Upper lobe of left lung (tissue), 6 donors: ENCODE measurements at places on chromosomes 7 and 10. TPM values are rescaled to one million over a fixed set of nuclear protein-coding genes. Genes with fewer than 3 reads are reported as not detected.

DNA sequence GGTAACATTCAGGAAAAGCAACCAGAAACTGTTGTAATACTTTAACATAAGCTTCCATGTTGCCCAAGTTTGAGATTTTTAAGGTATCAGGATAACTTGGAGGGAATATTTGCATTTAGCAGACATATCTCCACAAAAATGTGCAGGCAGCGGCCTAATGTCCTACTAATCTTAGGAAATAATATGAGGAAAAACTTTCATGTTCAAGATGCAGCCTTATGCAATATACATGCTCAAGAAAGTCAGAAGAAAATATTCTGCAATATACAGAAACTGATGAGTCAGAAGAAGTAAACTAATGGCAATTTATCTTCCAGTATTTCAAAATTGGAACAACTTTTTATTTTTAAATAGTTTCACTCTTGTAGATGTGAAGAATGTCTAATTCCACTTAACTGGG lies 463.2 kb upstream of the C7orf33 start:
- H3K4me1 ChIP-seq, result no peaks in the 10 kb centered on the region
- H3K36me3 ChIP-seq, result no peaks in the 10 kb centered on the region
- H3K27ac ChIP-seq, result no peak overlapping the region
- H3K4me3 ChIP-seq, result no peak overlapping the region
- no peaks in the 10 kb centered on the region for H3K27me3 ChIP-seq
- no peak for DNase-seq

DNA sequence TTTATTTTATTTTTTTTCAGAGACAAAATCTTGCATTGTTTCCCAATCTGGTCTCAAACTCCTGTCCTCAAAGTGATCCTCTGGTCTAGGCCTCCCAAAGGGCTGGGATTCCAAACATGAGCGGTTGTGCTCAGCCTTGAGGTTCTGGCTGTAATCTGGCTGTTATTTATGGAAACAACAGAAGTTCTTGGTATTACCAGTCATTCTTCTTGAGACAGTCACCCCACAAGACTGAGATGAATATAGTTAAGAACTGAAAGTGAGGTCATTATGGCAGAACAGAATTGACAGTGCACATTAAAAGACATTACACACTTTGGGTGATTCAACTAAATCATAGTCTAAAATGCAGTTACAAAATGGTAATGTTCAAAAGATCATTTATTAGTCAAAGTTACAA lies 719.5 kb downstream of the ZWINT start:
- no peak overlapping the region for H3K27ac ChIP-seq
- H3K36me3 ChIP-seq, result no peaks in the 10 kb centered on the region
- H3K4me1 ChIP-seq, result no peaks in the 10 kb centered on the region
- H3K27me3 ChIP-seq, result no peaks in the 10 kb centered on the region
- H3K4me3 ChIP-seq, result no peak overlapping the region

DNA sequence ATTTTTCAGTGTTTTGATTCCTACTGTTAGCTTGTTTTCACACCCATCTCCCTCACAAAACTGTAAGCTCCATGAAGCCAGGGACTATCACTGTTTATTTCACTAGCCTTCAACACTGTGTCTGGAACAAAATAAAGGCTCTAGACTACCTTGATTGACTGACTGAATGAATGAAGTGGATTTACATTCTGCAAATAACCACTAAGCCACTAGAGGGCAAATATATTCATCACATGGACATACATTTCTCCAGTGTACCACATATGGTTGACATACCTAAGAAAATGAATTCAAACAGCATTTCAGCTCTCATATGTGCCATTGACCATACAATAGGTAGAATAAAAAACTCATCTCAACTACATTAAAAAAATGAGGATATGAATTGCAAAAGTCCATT lies 185.9 kb downstream of the RAB11FIP2 start:
- no peaks in the 10 kb centered on the region for H3K27me3 ChIP-seq
- H3K4me3 ChIP-seq, result no peak overlapping the region
- no peak overlapping the region for H3K27ac ChIP-seq
- H3K4me1 ChIP-seq, result no peaks in the 10 kb centered on the region
- no peak for DNase-seq
- no peaks in the 10 kb centered on the region for H3K36me3 ChIP-seq

GRCh38 chr7:54336800-54337199 lies 205.4 kb upstream of the VSTM2A start:
- no peak overlapping the region for H3K4me3 ChIP-seq
- H3K27ac ChIP-seq, result no peak overlapping the region
- no peaks in the 10 kb centered on the region for H3K4me1 ChIP-seq
- no peak for DNase-seq
- H3K36me3 ChIP-seq, result no peaks in the 10 kb centered on the region

GRCh38 chr7:151700586-151701165 lies 176.2 kb downstream of the PRKAG2 start:
- H3K4me1 ChIP-seq, result peaks cover 16% of the 10 kb centered on the region
- no peak overlapping the region for H3K27ac ChIP-seq
- no peak overlapping the region for H3K4me3 ChIP-seq
- no peak for DNase-seq
- no peaks in the 10 kb centered on the region for H3K27me3 ChIP-seq

- H3K4me1 ChIP-seq, result no peaks in the 10 kb centered on the region
- no peak overlapping the region for H3K27ac ChIP-seq
- no peaks in the 10 kb centered on the region for H3K36me3 ChIP-seq
- H3K4me3 ChIP-seq, result no peak overlapping the region
Observed at GRCh38 chr7:67743501-67743900, 746.9 kb downstream of the TYW1 start.

DNA sequence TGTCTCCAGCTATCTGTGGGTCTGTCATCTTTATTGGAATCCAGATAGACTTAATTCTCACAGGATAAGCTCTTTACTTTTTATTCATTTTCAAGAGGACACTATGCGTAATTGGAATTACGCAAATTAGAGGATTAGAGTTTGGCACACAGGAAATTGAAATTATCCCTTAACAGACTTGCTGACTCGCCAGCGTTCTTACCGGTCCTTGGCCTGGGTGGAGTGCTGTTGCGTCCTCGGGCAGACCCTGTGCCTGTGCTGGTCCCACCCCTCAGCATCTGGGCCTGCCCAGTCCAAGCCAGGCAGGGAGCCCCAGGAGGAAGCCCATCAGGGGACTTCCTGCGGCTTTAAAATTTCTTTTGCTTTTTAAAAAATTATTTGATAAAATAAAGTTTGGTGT lies 101.8 kb downstream of the MKI67 start:
- H3K4me1 ChIP-seq, result no peaks in the 10 kb centered on the region
- DNase-seq, result peak; percentile 34
- H3K27me3 ChIP-seq, result no peaks in the 10 kb centered on the region
- H3K36me3 ChIP-seq, result no peaks in the 10 kb centered on the region
- no peak overlapping the region for H3K27ac ChIP-seq

DNA sequence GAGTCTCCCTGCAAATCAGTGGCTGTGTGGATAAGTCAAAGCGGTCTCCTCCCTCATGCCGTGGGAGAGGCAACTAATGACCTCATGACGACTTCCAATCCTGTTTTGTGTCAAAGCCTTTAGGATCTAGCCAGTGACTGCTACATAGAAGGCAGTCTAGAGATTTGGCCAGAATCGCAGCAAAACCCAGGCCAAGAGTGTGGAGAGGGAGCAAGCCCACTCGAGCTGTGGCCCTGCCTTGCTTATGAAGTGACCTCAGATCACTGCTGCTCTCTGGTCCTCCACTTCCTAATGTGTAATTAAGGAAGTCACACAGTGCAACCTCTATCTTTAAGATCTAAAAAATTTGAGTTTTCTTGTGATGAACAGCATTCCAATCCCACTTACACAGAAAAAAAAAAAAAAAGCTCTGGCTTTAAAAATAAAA lies 296.7 kb upstream of the KLF6 start:
- H3K27me3 ChIP-seq, result no peaks in the 10 kb centered on the region
- DNase-seq, result no peak
- H3K4me1 ChIP-seq, result peaks cover 4% of the 10 kb centered on the region
- no peaks in the 10 kb centered on the region for H3K36me3 ChIP-seq
- H3K4me3 ChIP-seq, result no peak overlapping the region

DNA sequence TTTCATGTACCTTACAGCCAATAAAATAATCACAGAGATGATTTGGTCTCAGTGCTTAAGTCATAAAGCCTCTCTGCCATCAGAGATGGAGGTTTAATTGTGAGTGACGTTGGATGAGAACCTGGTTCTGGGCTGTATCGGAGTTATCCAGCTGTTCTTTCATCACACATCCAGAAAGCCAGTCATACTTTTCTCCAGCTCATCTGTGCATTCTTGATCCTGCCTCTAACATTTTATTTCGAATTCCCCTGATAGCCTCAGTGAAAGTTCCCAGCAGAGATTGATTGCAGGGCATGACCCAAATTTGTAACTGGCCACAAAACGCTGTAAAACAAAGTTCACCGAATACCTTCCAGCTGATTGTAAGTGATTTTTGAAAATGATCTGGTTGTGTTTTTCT lies 212.6 kb upstream of the HABP2 start:
- no peaks in the 10 kb centered on the region for H3K27me3 ChIP-seq
- DNase-seq, result no peak
- H3K27ac ChIP-seq, result no peak overlapping the region
- H3K36me3 ChIP-seq, result no peaks in the 10 kb centered on the region
- no peak overlapping the region for H3K4me3 ChIP-seq
- no peaks in the 10 kb centered on the region for H3K4me1 ChIP-seq

GRCh38 chr10:75859141-75859540 lies 427.7 kb downstream of the LRMDA start:
- no peaks in the 10 kb centered on the region for H3K27me3 ChIP-seq
- no peak for DNase-seq
- no peaks in the 10 kb centered on the region for H3K36me3 ChIP-seq
- H3K4me1 ChIP-seq, result no peaks in the 10 kb centered on the region

DNA sequence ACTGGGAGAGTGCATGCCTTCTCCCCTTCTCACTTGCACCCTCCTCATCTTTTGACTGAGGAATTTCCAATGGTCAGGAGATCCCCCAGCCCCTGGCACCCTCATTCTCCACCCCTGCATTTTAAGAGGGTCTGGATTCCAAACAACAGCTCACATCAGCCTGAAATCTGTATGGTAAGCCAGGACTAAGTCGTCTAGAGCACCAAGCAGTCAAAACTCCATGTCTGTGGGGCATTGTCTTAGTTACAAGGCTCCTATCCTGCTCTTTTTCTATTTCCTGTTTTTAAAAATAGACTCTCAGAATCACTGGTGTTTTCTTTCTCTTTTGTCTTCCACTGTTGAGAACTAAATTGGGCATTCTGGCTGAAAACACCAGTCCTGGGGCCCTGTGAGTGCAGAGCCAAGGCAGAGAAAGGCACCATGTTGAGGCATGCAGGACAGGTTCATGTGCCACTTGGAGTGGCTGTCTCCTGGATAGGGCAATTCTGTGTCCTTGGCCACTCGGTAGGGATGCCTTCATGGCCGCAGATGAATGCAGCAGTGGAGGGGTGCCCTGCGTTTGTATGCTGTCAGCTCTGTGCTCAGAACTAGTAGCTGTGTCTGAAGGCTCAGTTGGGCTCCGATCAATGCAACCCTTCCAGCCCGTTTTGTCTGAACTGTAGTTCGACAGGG lies 216.6 kb upstream of the YAE1 start:
- H3K4me3 ChIP-seq, result no peak overlapping the region
- DNase-seq, result no peak
- no peaks in the 10 kb centered on the region for H3K27me3 ChIP-seq
- no peaks in the 10 kb centered on the region for H3K4me1 ChIP-seq

DNA sequence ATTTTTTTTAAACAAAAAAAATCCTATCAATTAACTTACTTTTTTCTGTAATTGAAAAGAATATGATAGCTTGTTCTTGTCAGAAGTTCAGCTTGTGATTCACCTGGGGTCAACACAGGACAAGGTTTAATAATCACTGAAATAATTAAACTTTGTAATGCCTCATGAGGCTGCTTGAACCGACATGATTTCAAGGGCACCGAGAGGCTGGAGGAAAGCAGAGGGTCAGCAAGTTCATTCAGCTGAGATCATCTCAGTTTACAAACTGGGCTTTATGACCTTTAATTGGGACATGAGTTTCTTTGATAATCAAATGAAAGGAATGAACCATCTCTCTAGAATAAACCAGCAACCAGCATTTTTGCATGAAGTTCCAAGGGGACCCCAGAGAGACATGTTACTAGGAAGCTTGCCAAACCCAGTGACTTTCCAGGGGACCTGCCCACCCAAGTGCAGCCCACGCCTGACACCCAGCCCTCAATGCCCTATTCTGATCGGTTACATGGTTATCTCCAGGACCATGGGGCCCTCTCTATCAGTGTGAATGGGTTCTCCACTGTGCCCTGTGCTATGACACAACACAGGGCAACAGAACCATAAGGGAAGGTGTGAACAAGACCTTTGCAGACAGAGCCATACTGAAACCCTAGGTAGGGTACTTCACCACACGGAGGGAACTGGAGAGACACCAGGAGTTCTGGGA lies 7.8 kb upstream of the CYP3A4 start:
- no peaks in the 10 kb centered on the region for H3K4me1 ChIP-seq
- no peaks in the 10 kb centered on the region for H3K27me3 ChIP-seq
- no peak overlapping the region for H3K4me3 ChIP-seq
- H3K36me3 ChIP-seq, result no peaks in the 10 kb centered on the region
- DNase-seq, result no peak
- H3K27ac ChIP-seq, result no peak overlapping the region

- no peaks in the 10 kb centered on the region for H3K27me3 ChIP-seq
- no peak overlapping the region for H3K27ac ChIP-seq
- no peak overlapping the region for H3K4me3 ChIP-seq
- no peaks in the 10 kb centered on the region for H3K36me3 ChIP-seq
Observed at GRCh38 chr7:14321947-14322346, 332.5 kb upstream of the ETV1 start.

- no peak overlapping the region for H3K27ac ChIP-seq
- H3K27me3 ChIP-seq, result no peaks in the 10 kb centered on the region
- DNase-seq, result peak; percentile 10
- H3K4me1 ChIP-seq, result peaks cover 56% of the 10 kb centered on the region
- H3K4me3 ChIP-seq, result no peak overlapping the region
Observed at GRCh38 chr7:2825559-2826227, 18.4 kb downstream of the GNA12 start.

- no peaks in the 10 kb centered on the region for H3K36me3 ChIP-seq
- H3K27ac ChIP-seq, result no peak overlapping the region
- H3K4me3 ChIP-seq, result peak overlapping the region; percentile 23
- peak; percentile 93 for DNase-seq
Observed at GRCh38 chr7:151013733-151014497, 10.4 kb downstream of the ATG9B start.

- no peak overlapping the region for H3K4me3 ChIP-seq
- H3K27me3 ChIP-seq, result no peaks in the 10 kb centered on the region
- no peak for DNase-seq
- H3K27ac ChIP-seq, result no peak overlapping the region
Observed at GRCh38 chr7:92868683-92869293, 32.4 kb upstream of the CDK6 start.

The TFEC gene
- total RNA-seq, result 22.2 TPM

The HOXA4 gene
- 8.5 TPM for total RNA-seq

The SFRP4 gene
- 6.4 TPM for total RNA-seq

The SLC18A3 gene
- total RNA-seq, result not detected

The CHAT gene
- not detected for total RNA-seq

The AKR1C3 gene
- 39.8 TPM for total RNA-seq

The OTUD1 gene
- total RNA-seq, result 37.9 TPM

The SH2D4B gene
- total RNA-seq, result 1.0 TPM

The ITPRID1 gene
- not detected for total RNA-seq

The SUN3 gene
- not detected for total RNA-seq

The AP4M1 gene
- total RNA-seq, result 18.8 TPM
